SK-N-DZ (cell line): ENCODE measurements at places on chromosomes 16 and 17.

DNA sequence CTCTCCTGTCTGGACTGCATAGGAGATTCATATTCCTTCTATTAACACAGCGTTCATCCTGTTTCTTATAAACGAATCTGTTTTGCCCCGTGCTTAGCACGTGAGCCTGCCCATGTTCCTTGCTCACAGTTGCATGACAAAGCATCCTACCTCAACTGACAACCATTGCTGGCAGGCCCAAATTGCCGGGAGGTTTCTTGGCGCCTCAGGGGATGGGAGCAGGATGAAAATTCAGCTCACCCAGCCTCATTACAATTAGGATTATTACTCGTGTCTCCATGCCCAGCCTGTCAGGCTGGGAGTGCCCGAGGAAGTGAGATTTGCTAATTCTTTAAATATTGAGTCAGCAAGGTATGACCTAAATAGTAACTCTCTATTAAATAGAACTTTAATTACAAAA, 36.7 kb upstream of the HELZ start:
- no peak for DNase-seq

GRCh38 chr16:75653922-75654321, 6.3 kb downstream of the TERF2IP start:
- no peak for DNase-seq

DNA sequence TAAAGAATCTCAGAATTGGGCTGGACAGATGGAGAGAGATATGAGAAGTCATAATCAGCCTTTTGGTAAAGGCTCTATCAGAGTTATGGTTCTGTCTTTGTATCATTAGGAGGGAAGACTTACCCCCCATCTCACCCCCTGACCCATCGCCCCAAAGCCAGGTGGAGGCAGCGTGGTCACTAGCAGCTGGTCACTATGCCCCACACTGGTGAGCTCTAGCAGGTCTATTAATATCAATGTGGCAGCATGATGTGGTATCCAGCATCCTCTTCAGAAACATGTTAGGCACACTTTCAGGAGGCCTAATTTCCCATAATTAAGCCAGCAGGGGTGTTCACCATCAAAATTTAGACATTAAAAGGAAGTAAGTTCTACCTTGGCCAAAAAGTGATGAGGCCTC, 183.8 kb upstream of the COX10 start:
- DNase-seq, result no peak

DNA sequence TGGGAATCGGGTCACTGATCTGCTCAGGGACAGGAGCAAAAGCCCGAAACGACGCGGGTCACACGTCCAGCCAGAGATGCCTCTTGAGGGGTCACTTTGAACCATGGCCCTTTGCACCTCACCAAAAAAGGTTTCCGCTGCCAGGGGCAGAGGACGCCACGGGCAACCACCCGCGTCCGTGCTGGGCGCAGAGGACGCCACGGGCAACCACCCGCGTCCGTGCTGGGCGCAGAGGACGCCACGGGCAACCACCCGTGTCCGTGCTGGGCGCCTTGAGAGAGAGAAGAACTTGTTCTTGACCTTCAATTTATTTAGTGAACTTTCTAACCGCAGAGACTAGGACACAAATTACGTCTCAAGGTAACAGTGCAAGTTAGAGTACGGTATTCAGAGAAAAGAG, 35.5 kb downstream of the TIMM22 start:
- DNase-seq, result no peak

DNA sequence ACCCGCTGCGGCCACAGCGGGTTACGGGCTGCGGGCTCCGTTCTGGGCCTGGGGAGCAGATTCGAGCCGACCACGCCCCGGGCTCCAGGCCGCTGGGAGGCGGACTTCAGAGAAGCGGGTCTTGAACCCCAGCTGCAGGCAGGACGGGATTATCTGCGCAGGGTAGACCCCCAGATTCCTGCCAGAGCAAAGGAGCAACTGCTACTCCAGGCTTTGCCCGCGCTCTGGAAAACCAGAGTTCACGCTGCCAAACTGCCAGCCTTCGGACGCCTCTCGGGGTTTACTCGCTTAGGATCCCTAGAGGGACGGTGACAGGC, 301 bp upstream of the ULK2 start:
- no peak for DNase-seq

GRCh38 chr17:46044286-46044928, 45.4 kb downstream of the STH start:
- peak; percentile 67 for DNase-seq

DNA sequence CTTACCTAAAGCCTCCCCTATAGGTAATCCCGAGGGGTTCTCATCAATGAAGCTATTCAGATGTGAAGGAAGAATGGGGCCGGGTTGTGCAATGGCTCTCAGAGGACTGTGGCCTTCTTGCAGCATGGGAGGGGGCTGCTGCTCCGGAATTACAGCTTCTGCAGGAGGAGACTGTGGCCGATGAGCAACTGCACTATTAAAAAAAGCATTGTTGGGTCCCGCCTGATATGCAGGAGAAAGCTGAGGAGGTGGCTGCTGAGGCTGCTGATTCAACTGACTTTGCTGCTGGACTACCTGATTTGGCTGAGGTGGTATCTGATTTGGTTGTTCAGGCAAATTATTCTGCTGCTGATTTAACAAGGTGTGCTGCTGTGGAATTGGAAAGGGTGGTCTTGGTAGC, 64.8 kb downstream of the CACNG1 start:
- no peak for DNase-seq

DNA sequence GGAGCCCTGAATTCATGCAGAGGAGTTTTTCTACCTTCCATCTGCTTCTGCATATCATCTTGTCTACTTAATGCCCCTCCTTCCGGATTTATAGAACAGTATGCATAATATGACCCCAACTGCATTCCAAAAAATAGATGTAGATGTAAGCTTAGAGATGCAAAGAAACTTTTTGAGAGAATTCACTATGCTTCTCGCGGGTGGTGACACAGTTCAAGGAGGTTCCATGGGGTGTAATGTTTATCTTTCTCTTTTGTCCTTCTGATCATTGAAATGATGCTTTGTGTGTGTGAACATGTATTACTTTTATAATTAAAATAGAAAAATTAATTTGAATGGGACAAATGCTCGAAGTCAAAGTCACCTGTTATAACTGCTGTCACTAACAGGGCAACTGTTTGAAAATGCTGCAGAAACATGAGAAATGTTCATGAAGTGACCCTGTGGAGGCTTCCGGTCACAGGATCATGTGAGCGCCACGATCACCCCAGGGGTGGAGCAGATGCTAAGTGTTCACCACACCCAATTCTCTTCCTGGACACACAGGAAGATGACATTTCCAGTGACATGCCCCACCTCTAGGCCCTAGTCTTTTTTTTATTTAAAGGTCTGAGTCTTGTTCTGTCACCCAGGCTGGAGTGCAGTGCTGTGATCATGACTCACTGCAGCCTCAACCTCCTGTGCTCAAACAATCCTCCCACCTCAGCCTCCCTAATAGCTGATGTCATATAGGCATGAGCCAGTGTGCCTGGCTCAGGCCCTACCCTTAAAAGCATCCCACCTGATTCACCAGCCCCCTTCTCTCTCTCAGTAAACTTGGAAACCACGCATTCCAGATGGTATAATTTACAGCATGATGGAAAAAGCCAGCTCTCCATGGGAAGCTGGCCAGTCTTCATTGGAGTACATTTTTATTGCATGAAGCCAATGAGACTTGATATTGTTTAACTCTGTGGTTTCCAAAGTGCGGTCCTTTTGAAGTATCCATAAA, 21.0 kb upstream of the AGRP start:
- DNase-seq, result no peak

- no peak for DNase-seq
Observed at GRCh38 chr16:66454751-66455150, 27.7 kb downstream of the BEAN1 start.

DNA sequence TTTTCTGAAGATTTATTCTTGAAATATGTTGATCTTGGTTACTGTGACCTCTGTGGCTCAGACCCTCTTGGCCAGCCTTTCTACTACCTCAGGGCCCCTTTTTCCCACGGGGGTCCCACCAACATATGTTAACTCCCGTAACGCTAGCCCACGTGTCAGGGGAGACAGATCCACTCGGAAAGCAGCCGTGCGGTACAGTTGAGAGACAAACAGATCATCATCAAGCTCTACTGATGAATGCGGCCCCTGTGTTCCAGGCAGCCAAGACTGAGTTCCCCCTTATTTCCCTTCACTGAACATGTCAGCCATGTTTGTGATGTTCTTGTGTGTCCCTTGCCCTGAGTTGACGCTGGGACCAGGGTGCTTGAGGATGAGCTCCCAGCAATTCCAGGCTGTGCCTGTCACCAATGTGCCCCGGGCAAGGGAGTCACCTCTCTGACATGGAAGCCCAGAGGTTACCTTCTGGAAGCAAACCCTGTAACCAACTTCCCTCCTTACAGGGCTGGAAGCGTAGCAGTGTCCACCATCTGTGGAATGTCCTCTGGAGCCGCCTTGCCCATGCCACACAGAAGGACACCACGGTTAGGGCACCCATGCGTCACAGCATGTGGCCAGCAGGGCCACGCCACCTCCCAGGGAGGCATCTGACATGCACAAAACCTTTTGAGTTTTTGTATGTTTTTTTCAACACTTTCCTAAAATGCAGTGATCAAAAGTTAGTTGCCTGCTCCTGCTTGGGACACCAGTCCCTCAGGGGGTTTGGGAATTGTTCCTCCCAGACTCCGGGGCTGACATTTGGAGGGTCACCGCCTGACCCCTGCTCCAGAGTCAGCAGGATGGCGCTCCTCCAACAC, 193.7 kb upstream of the CHMP6 start:
- DNase-seq, result no peak

DNA sequence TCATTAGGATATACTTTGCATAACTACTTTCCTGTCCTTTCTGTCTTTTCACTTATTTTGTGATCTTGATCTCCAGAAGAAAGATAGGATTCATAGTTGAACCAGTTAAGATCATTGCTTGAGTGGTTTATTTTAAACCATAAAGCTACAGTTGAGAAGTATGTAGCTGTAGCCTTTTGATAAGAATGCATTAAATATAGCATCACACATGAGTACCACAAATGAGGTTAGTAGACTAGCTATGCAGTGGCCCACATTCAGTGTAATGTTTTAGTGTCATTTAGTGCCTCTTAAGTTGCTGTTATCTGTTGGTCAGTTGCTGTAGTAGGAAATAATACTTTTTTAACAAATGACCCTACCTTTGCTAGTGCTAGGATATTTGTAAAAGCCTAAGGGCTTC, 1.3 kb downstream of the NLK start:
- no peak for DNase-seq

- DNase-seq, result no peak
Observed at GRCh38 chr17:47077576-47077975, 98.5 kb upstream of the RPRML start.

DNA sequence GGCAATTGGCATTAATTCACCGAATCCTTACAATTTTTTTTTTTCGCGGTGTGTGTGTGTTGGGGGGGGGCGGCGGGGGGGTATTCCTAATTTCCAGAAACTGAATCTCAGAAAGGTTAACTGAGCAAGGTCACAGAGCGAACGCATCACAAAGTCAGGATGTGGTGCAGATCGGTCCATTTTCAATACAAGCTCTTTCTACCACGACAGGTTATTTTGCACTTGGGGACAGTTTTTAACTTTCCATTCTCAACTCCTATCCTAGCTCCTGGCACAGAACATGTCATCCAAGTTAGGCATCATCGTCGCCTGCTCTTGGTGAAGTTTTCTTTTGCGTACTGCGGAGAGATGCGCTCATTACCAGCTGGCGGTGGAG, 15.4 kb upstream of the ERN1 start:
- DNase-seq, result no peak

DNA sequence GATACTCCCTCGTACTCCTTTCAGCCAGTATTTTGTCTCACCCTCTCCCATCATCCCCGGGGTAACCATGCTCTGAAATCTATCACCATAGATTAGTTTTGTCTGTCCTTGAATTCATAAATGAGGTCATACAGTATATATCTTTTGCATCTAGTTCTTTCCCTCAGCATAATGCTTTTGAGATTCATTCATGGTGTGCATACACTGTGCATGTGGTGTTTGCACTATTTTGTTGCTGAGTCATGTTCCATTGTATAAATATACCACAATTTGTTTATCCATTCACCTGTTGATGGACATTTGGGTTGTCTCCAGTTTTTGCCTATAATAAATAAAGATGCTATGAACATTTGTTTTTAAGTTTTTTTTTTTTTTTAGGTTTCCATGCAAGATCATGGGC, 34.2 kb upstream of the NLRP1 start:
- no peak for DNase-seq

DNA sequence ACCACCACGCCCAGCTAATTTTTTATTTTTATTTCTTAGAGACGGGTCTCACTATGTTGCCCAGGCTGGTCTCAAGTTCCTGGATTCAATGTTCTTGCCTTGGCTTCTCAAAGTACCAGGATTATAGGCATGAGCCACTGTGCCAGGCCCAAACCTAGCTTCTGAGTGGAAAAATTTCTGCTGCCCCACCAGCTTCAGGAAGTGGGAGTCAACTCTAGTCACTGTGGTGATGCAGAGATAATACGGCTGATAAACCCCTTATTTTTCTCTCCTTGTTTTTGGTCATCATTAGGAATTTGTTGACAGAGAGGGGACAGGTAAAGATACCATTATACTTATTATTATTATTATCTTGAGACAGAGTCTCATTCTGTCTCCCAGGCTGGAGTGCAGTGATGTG, 27.8 kb upstream of the PHOSPHO1 start:
- DNase-seq, result no peak

DNA sequence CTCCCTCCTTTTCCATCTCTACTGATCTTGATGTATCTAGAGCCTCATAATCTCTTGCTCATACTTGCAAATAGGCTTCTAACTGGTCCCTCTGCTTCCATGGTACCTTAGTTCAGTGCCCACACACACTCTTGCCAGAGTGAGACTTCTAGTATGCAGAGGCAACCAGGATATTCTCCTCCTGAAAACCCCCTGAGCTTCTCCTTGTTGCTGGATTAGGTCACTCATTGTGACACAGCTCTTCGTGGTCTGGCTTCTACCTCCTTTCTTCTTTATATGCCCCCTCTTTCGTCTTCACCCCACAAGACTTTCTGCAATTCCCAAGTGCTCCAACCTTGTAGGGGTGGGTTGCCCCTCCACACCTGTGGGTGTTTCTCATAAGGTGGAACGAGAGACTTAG, 2.5 kb upstream of the FAM20A start:
- DNase-seq, result no peak

DNA sequence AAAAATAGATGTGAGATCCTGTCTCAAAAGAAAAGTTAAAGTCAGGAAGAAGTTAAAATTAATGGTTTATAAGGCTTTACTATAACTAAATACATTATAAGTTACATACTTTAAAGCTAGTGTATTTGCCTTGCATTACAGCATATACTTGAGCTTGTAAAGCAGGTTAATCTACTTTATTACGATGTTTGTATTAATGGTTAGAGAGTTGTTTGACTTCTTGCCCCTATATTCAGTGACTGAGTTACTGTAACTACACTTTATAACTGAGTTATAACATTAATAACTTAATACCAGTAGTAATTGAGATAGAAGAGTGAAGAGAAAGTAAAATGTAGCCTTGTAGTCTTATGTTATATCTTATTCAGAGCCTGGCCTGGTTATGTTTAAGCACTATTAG, 22.9 kb downstream of the CLTC start:
- DNase-seq, result no peak

DNA sequence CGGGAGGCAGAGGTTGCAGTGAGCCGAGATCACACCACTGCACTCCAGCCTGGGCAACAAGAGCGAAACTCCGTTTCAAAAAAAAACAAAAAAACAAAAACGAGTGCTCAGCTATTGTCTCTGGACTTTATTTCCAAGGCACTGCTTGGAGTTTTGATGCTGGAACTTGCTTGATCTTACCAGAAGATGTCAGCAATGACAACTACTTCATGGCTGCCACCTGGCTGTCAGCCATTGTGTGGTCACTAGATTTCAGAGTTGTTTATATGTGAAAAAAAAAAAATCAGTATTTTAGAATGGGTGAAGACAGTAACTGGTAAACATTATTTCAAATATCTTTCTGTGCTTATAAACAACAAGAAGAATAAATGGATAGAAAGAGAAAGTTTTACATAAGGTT, 26.3 kb upstream of the OR4D1 start:
- peak; percentile 51 for DNase-seq
